NCI-H1417 treated with DMSO at 0.1 percent for 48 hours (cell line): ENCODE measurements at places on chromosomes 1 and 21.

- DNase-seq, result no peak
These were observed 41.3 kb upstream of the SLC44A3 start for GRCh38 chr1:94778808-94779207.

DNA sequence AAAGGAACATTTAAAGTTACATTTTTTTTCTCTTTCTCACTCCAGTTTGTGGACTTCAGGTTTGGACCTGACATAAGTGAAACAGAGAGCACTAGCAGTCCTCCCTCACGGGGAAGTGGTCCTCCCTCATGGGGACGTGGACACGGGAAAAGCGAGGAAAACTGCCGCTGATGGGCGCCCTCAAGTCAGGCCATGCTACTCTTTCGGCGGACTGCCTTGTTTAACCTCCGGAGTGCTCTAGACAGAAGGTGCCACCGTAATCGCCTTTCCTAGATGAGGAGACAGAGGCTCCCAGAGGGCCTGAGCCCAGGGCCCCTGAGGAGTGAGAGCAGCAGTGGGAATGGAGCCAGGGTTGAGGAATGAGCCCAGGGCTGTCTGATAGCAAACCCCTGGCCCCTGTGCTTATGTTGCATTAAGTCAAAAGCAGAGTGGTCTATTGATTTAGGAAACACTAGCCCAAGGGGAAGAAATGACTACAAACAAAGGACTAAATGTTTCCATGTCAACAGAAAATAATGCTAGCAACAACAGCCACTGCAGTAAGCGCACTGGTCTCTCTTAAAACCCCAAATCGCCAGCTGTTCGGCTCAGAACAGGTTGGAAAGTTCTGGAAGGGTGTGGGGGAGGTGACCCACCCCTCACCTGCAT is 84.1 kb downstream of the DMRTB1 start:
- no peak for DNase-seq

- DNase-seq, result no peak
These were observed 24.6 kb downstream of the RUNX3 start for GRCh38 chr1:24905355-24905978.

DNA sequence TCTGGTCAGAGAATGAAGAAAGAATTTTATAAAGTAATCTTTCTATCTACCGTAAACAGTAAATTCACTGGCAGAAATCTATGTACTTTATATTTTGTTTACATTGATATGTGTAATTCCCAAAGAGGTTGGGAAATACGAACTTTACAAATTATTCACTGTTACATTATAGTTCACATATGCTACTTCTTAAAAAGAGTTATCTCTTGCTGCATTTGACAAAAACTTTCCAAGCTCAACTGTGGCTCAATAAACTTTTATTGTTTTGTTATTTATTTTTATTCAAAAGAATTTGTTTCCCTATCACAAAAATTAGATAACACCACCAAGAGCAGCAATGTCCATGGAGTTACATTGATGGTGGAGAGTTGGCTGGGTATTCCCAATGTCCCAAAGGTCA is 201.2 kb upstream of the TNR start:
- no peak for DNase-seq

DNA sequence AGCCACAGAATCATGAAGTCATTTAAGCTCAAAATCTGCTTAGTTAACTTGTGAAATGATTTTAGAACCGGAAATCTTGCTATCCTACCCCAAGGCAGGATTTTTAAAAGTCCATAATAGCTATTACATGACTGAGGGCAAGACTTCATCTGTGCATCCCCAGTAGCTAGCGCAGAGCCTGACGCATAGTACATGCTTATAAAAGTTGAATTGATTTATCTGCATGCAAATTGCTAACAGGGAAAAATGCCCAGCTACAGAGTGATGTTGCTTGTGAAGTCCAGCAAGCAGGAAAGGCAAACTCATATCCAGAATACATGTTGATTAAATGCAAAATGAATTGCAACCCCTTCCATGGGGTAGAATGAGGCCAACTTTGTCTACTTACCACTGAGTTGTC is 8.1 kb upstream of the MAP1LC3C start:
- DNase-seq, result no peak

- no peak for DNase-seq
These were observed 7.1 kb upstream of the TMEM61 start for GRCh38 chr1:54973205-54973921.

DNA sequence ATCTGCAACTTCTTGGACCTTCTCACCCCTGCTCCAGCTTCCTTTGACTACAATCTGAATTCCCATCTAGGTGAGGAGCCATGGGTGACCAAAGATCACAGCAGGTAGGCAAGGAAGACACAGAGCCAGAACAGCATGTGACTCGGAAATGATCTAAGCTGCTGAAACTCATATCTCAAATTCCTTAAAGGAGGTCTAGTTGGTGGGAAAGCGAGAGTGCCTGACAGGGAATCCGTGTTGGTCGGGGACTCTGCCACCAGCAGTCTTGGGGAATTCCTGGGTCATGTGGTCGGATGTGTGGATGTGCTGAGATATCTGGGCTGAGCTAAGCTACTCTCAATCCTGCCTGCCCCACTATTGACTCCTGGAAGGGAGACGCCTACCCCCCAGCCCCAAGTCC is 3.2 kb upstream of the NUAK2 start:
- no peak for DNase-seq

DNA sequence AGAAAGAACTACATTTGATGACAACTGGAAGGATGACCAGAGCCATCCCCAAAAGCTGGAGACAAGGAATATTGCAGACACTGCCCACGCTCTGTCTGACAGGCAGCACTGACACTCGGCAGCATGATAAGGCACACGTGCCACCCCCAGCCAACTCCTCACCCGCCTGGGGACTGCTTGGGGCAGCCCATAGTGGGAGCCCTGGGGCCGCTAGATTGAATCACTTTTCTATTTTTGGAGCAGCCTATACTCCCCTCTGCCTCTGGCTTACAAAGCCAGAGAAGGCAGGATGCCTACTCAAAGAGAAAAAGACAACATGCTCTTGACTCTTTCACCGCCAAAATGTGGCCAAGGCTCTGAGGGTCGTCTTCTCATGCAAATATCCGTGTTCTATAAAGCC is 1.3 kb downstream of the SMG5 start:
- DNase-seq, result no peak

GRCh38 chr1:43981135-43981491 is 2.1 kb downstream of the B4GALT2 start:
- DNase-seq, result no peak

- peak; percentile 60 for DNase-seq
These were observed 953 bp downstream of the TRIM46 start for GRCh38 chr1:155174324-155175280.

- DNase-seq, result no peak
These were observed 11.6 kb upstream of the PCP4 start for GRCh38 chr21:39855595-39855994.

DNA sequence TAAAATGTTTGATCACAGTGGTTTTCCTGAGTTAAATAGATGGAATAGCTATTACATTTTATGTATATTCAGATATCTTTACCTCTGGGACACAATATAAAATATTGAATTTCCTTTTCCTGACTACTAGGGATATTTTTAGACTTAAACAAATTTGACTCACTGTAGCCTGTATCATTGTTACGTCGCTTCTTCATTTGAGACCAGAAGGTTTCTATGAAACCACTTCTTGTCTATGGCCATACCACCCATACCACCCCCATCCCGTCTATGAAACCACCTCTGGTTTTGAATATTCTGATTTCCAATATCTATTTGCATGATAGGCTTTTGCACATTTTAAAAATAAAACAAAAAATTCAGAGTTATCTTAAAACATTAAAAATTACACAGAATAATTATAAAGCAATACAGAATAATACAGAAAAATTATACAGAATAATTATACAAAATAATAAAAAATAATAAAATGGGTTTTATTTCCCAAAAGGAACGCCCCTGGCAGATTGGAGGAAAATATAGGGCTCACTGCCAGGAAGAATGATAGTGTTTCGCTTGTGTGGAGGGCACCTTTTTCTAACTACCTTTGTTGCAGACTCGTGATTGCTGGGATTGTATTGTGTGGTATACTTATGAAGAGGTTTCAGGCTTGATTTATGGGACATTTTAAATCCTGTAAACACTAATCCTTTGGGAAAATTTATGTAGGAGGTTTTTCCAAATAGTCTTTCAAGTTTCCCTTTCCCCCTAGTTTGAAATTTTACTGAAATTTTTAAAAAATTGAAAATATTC is 4.7 kb downstream of the SPEN start:
- no peak for DNase-seq

DNA sequence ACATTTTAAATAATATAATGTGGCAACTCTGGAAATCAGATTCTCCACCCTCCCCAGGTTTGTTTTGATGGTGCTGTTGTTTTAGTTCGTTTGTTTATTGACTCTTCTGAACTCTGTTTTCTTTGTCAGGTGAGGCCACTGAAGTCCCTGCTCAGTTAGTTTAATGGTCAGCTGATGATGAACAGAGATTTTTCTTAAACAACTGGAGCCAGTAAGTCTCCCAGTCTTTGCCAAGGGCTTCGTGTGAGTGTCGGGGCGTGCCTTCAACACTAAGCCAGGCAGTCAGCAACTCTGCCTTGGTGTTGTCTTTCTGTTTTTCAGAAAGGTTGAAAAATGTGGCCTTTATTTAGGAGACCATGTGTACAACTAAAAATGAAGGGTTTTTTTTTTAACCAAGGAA is 58.9 kb downstream of the TEX35 start:
- DNase-seq, result no peak

DNA sequence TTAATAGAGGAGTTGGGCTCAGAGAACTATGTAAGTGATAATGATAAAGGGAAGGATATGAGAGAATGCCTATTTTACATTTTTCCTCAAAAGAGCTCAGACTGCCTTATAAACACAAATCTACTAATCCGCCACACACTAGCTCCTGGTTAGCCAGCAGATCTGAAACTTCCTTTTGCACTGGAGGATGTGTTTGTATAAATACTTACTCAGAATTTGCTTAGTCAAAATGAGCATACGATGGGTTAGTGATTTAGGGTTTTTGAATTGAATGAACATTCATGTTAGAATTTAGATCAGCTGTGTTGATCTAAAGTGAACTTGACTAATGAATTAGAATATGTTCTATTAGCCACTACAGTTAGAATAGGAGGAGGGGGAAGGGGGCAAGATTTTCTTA is 9.1 kb upstream of the IER5 start:
- no peak for DNase-seq
